Mesothelial cell of epicardium (in vitro differentiated cells): ENCODE measurements at places on chromosomes 1 and 21.

GRCh38 chr21:36203603-36203889 lies 46.9 kb downstream of the DOP1B start:
- peaks cover 6% of the 10 kb centered on the region for H3K36me3 ChIP-seq
- peaks cover 2% of the 10 kb centered on the region for H3K4me1 ChIP-seq
- no peak overlapping the region for H3K27ac ChIP-seq
- no peak for DNase-seq
- H3K27me3 ChIP-seq = no peaks in the 10 kb centered on the region

DNA sequence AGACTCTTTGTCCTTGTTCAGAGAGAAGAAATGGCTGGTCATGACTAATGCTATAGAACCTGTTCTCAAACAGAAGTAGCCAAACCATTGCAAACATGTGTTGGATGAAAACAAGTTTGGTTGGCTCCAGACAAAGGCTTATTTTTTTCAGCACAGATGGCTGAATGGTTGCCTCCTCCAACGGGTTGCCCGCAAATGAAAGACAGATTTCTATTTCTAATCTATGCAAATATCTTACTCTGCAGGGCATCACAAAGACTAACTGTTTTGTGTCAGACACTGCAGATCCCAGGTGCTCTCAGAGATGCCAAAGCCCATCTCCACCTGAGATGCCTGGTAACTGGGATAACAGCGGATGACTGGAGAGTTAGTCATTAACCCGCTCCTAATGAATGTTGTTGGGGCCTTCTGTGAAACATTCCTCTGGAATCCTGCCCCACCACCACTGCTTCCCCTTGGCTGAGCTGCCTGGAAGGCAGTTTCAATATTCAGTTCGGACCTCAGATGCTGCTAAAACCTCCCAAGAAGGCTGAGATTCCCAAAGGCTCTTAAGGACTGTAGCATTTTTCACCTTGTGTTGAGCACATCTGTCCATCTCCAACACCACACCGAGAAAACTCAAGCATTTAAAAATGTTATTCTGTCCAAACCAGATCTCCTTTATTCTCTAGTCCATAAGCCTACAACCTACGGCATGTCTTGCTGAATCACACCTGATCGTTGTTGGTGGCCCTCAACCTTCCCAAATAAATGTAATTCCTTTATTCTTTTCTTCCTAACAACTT lies 104.4 kb downstream of the PTPN14 start:
- no peaks in the 10 kb centered on the region for H3K27me3 ChIP-seq
- peaks cover 14% of the 10 kb centered on the region for H3K36me3 ChIP-seq
- peaks cover 55% of the 10 kb centered on the region for H3K4me1 ChIP-seq
- no peak for DNase-seq
- no peak overlapping the region for H3K4me3 ChIP-seq

DNA sequence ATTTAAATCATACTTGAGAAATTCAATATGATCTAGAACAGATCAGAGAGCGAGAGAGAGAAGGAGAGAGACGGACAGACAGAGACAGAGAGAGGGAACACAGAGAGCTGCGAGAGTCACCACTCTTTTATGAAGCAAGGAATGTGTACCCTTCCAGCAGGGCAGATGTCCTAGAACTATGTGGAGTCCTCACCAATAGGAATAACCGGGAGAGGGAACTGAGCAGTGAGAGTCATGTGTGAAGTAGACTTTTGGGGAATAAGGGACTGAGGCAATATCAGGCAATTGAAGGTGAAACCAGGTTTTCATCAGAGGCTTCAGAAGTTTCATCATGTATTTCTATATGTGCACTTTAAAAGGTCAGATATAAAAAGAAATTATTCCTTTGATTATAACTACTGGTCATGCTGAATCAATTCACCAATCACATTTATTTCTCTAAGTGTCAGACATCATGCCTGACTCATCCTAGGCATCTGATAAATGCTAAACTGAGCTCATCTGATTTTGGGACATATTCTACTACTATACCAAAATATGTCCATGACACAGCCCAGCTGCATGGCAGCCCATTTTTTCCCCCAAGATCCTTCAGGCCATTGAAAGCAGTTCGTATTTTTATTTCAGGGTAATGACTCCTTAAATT lies 22.4 kb downstream of the VTCN1 start:
- peak overlapping the region; percentile 17 for H3K27ac ChIP-seq
- DNase-seq = no peak
- H3K36me3 ChIP-seq = peaks cover 10% of the 10 kb centered on the region
- no peaks in the 10 kb centered on the region for H3K27me3 ChIP-seq
- H3K4me1 ChIP-seq = peaks cover 29% of the 10 kb centered on the region

DNA sequence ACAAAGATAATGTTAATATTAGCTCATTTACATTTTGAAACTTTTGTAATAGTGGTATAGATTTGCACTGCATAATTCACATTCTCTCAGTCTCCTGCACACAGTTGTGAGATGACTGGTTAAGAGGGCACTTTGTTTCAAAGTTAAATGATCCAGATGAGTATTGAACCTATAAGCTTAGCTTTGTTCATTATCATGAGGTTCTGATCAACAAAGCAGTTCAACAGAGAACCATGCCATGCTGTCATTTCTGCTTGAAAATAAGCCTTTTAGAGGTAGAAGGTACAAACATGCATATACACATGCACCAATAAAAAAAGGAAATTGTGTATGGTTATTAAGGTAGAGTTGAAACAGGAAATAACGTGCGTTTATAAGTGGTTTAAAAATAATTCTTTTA lies 4.8 kb downstream of the RAP1A start:
- H3K27ac ChIP-seq = no peak overlapping the region
- H3K4me3 ChIP-seq = no peak overlapping the region
- H3K4me1 ChIP-seq = peaks cover 34% of the 10 kb centered on the region
- H3K27me3 ChIP-seq = no peaks in the 10 kb centered on the region

DNA sequence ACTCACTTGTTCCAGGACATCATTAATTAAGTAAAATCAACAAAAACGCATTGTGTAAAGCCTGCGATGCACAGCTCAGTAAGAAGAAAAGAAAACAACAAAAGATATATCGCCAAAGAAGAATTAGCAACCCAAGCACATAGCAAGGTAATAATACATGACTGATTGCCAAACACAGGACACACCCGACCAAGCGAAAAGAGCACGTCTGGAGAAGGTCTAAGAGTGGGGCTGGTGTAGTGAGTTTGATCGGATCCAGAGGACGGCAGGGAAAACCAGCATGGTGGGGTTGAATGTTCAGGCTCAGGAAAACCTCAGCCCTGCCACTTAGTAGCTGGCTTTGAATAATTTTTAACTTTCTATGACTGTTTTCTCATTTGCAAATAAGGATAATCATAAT lies 69.8 kb downstream of the JAK1 start:
- H3K27me3 ChIP-seq = no peaks in the 10 kb centered on the region
- no peaks in the 10 kb centered on the region for H3K36me3 ChIP-seq
- H3K4me3 ChIP-seq = no peak overlapping the region
- H3K4me1 ChIP-seq = peaks cover 18% of the 10 kb centered on the region
- H3K27ac ChIP-seq = peak overlapping the region; percentile 5

DNA sequence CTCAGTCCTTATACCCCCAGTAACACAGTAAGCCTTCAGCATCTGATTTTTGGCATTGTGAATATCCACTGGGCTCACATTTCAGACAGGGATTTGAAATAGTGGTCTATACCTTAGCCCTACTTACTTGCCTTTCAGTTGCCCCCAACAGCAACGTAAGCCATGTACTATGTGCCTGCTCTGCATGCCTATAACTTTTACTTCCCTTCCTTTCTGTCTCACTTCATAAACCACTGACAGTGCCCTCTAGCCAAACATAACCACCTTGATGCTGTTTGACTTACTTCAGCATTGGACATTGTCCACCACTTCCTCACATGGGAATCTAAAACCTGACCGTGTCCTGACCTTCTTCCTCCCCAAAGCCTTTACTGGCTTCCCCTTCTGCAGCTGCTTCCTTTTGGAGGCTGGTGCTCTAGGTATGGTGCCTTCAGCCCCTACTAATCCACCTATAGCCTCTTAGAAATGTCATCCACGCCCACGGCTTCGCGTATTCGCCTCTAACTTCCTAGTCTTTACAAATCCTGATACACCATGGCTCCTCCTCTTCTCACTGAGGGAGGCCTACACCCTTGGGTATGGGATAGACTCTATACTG lies 3.6 kb upstream of the ZNF672 start:
- DNase-seq = no peak
- peaks cover 5% of the 10 kb centered on the region for H3K4me1 ChIP-seq
- no peak overlapping the region for H3K27ac ChIP-seq

- H3K4me3 ChIP-seq = no peak overlapping the region
- H3K36me3 ChIP-seq = no peaks in the 10 kb centered on the region
- peaks cover 4% of the 10 kb centered on the region for H3K4me1 ChIP-seq
- H3K27me3 ChIP-seq = peaks cover 2% of the 10 kb centered on the region
- H3K27ac ChIP-seq = no peak overlapping the region
- no peak for DNase-seq
These were observed 15.2 kb downstream of the SPOCD1 start for GRCh38 chr1:31800674-31800967.
